SK-N-SH (cell line): ENCODE measurements at places on chromosomes 12 and 14.

- DNase-seq, result peak; percentile 66
These were observed 158.2 kb upstream of the DIO3 start for GRCh38 chr14:101402936-101403660.

DNA sequence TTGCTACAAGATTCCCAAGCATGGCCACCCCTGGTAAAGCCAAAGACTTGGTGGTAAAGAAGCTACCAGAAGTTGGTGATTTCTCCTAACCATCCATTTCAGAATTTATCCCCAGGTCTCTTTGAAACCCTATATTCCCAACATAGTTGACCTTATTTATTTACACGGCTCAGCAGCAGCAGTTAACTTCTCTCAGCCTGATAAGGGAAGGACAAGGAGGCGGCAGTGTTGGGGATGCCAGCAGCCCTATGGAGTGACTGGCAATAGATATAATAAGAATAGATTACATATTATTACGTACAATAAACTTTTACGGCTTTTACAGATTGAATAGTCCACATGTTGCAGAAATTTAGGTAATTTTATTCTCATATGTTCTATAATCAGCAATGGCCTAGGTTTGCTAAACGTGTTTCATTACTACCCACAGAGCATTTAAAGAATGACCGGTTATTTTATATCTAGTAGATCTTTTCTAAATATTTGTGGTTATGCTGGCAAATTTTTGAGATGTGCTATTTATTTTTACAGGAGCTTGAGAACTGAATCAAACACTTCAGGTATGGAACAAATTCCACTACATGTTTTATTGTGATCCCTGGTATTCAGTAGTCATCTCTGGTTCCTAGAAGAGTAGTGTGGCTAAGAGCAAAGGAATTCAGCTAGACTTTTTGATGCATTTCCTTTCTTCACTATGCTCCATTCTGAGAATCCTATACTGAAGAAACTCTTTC, 19.8 kb upstream of the PALS1 start:
- no peak for DNase-seq

- no peak for DNase-seq
These were observed 19.4 kb upstream of the EVL start for GRCh38 chr14:100045642-100046344.

DNA sequence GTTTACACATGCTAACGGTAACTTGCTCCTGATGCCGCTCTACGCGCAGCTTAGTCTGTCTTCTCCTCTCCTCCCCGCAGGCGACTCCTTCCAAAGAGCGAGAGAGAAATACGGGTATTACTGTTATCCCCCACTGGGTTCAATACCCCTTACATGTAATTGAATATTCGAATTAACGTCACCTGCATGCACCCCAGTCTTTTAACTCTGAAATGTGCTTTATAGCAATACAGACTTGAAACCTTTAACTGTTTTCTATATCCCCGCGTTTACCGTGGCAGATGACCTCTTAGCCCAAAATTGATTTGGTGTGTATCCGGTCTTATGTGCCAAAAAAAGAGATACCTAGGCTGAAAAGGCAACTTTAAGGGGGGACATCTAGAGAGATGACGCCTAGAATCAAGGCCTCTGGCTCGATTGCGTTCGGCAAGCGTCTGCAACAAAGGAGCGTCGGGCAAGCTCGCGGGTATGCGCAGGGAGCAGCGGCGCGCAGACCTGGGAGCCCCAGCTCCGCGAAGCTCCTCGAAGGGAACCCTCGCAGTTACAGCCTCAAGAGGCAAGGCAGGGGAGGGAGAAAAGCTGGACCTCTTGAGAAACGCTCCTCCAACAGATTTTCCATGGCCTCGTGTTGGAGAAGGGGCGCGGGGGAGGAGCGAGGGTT, 6.8 kb upstream of the FOXG1 start:
- no peak for DNase-seq

DNA sequence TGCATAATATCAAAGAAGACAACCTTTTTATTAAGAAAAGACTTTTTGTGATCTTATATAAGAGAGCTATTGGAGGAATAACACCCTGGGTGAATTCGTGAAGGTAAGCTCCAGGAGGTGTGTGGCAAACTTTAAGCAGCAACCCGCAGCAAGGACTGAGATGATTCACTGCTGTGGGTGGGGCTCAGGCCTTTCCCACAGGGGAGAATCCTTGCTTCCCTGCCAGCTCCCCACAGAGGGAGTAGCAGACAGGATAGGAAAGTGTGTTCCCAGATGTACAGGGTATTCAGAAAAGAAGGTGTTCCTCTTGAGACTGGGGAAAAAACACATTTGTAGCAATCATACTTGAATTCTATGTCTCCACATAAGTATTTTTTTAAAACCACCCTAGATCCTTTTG, 9.2 kb downstream of the NDUFA12 start:
- no peak for DNase-seq

DNA sequence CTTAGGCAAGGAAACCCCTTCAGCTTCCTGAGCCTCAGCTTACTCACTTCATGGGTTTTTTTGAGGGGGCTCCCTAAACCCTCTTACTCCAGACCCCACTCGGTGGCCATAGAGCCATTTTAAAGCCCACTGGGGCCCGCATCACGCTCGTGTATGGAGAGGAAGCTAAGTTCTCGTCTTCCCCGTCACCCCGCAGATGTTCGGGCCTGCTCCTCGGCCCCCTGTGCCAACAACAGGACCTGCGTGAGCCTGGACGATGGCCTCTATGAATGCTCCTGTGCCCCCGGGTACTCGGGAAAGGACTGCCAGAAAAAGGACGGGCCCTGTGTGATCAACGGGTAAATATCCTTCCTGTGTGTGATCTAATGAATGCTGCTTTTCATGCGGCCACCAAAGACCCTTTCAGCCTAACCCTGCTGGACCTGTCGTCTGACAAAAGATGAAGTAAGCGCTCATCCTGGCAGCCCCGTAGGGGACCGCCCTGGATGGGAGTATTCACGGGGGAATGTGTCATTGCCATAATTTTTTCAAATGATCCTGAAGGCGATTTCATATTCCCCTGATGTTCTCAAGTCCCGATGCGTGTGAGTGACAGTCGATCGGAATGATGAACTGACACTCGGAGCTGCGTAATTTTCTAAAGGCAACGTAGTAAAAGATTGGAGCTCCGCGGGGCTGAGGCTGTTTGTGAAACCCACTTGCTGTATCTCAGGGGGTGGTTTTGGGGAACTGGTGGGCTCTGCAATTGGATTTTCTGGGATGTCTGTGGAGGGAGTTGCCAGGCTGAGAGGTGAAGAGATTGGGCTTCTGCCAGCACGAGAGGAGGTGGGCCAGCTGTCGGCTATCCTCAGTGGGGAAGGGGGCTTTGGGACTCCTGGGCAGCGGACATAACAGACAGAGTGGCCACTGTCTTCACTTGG, 5.4 kb downstream of the DLK1 start:
- DNase-seq, result peak; percentile 37

DNA sequence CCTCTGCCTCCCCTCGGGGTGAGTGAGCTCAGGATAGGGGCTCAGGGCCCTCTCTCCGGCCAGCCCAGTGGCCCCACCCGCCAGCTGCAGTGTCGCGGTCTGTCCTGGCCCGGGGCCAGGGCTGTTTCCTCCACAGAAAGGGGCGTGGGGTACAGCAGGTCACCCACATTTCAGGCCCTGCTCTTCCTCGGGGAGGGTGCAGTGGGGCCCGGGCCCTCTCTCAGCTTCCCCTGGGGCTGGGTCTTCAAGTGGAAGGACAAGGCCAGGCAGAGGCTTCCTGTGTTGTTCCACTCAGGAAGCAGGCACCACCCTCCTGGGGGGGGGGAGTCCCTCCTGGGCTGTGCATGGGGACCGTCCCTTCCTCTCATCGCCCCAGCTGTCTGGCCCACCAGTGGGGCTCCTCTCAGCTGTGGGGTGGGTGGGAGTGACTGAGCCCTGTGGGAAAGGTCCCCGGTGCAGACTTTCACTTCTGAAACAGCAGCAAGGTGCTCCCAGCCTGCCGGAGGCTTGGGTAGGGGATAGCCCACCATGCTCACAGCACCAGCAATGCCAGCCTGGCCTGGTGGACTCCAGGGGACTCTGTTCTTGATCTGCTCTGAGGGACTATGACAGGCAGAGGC, 3.7 kb downstream of the GPR132 start:
- no peak for DNase-seq

DNA sequence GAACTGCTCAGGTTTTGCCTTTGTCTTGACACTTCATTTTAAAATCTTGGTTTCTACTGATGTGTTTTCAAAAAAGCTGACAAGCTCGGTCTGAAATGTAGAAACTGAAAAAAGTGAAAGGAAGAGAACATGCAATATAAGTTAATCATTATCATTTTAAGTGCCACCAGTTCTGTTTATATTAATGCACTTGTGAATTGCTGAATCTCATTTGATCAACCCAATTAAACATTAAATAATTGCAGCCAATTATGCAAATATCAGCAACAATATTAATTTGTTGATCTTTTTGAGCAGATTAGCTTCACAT, 133.8 kb downstream of the BCAT1 start:
- DNase-seq, result no peak

DNA sequence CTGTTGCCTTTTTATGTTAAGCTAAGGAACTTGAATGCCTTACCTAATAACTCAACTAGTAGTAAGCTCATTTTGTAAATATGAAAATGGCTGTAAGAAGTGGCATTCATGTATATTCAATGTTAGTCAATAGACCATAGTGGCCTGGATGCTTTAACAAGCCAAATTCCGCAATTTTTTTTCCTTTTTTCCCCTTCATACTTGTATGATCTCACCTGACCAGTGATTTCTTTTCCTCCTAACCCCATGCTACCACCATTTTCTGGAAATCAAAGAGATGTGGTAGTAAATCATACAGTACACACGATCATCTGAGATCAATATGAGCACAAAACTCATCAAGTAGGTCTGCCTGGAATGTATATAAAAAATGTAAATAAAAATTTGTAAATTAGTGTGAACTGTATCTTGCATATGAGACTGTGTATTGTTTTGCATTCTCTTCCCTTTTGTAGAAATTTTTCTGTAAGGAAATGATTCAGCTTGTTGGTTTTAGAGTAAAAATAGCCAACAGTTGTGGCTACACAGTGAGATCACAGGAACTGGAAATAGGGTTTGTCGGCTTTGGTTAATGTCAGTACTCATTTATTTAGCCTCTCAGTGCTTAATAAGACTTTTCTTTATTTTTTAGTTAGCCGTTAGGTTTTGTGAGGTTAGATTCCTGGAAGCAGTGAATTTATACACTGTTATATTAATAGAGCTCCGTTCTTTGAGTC, 62.5 kb downstream of the ETNK1 start:
- DNase-seq, result no peak

GRCh38 chr14:91947475-91948184, at the start of gene FBLN5:
FBLN5 (minus strand) TSS chr14:91947694; CDS start chr14:91947229, 465 bp downstream.
- DNase-seq, result peak; percentile 62

DNA sequence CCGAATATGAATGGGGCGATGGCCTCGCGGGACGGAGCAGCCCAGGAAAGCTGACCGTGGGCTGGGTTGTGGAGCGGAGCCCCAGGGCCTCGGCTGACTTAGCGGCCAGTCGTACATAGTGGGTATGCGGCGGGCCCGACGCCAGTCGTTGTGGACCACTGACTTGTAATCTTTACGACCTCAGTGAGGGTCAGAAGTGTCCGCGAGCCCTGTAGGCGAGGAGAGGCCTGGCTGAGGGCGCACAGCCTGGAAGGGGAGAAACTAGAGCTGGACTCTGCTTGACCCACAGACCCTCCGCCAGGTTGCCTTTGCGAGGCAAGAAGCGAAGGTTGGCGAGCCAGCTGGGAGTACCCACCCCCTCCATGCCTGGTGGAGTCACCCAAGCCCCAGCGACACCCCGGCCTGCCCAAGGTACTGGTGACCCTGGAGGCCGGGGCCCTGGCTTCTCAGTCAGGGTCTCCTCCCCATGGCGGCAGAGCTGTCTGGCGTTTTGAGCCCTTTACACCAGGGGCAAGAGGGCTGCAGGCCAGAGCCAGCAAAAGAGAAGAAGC, 15.6 kb upstream of the DYNC1H1 start:
- DNase-seq, result no peak

GRCh38 chr12:131831635-131832041, 3.4 kb downstream of the MMP17 start:
- no peak for DNase-seq

DNA sequence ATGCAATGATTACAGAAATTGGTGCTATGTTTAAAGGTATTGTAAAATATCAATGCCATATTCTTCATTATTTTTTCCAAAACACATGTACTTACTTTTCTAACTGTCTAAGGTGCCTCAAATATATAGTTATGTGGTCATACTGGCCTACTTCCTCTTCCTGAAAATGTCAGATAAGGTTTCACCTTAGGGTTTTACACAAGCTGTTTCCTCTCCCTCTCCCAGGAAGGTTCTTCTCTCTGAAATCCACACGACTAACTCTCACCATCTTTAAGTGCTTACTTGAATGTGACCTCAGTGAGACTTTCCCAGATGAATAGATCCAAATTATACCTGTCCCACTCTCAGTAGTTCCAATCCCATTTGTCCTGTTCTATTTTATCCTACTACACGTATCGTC, 11.6 kb upstream of the CLEC4D start:
- no peak for DNase-seq

DNA sequence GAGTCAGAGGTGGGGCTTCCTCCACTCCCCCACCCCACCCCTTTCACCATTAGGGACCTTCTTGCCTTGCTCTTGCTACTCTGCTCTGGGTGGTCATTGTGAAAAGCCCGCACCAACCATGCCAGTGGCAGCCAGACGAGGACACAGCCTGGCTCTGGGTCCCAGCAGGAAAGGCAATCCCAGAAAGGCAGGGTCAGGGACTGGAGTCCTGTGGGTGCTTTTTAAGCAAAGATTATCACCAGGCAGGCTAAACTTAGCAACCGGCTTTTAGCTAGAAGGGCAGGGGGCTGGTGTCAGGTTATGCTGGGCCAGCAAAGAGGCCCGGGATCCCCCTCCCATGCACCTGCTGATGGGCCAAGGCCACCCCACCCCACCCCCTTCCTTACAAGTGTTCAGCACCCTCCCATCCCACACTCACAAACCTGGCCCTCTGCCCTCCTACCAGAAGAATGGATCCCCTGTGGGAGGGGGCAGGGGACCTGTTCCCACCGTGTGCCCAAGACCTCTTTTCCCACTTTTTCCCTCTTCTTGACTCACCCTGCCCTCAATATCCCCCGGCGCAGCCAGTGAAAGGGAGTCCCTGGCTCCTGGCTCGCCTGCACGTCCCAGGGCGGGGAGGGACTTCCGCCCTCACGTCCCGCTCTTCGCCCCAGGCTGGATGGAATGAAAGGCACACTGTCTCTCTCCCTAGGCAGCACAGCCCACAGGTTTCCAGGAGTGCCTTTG, 1.2 kb upstream of the GAPDH start:
- peak; percentile 79 for DNase-seq

- no peak for DNase-seq
These were observed 172.4 kb downstream of the CALM1 start for GRCh38 chr14:90569201-90569600.

DNA sequence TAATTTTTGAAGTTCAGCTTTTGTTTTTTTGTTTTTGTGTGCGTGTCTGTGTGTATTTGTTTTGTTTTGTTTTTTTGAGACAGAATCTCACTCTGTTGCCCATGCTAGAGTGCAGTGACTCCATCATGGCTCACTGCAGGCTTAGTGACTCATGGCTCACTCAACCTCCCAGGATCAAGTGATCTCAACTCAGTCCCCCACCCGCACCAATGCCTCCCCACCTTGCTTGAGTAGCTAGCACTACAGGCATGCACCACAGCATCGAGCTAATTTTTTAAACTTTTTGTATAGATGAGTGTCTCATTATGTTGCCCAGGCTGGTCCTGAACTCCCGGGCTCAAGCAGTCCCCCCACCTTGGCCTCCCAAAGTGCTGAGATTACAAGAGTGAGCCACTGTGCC, 981.4 kb downstream of the BCL11B start:
- DNase-seq, result no peak
